ENCODE measurements at places on chromosomes 5 and 9. TPM values are rescaled to one million over a fixed set of nuclear protein-coding genes. Genes with fewer than 3 reads are reported as not detected.

The PGM5 gene
- total RNA-seq, result 150 TPM

The SPATA31D4 gene
- total RNA-seq, result not detected

The FUT7 gene
- 0.17 TPM for total RNA-seq

The GPX8 gene
- 4.6 TPM for total RNA-seq

The CDK5RAP2 gene
- 83.6 TPM for total RNA-seq

The HTR4 gene
- not detected for total RNA-seq

The CDH9 gene
- total RNA-seq, result not detected

The ZNF300 gene
- 0.69 TPM for total RNA-seq

The MLLT3 gene
- total RNA-seq, result 15.4 TPM

DNA sequence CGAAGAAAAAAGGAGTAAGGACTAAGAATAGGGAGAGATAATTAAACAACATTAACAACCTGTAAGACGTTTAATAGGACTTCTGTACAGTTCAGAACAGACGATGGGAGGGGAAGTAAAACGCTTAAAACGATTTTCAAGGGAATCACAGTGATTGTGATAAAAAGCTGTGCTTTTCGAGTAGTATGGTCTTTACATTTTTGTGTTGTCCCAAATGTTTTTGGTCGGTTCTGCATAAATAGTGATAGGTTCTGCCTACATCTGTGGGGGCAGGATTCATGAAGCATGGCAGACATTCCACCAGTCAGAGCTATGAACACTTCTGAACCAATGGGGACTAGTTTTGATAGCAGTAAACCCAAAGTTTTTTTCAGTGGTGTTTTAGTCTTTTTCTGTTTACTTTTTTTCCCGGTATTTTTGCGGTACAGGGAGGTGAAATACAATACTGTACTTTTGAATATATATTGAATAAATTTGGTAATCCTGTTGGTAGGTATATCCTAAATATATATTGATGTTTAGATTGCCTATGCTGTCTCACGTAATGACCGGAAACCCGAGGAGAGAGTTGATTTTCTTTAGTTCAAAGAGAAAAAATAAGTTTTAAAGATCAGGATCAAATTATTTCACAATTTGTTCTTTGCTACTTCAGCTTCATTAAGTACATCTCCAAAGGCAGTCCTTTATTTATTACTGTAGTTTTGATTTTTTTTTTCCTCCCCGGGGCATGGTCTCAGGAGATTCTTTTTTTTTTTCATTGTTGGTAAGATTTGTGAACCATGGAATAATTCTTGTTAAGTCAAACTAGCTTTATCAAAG lies 1.3 kb downstream of the ERBIN start:
- DNase-seq, result no peak

DNA sequence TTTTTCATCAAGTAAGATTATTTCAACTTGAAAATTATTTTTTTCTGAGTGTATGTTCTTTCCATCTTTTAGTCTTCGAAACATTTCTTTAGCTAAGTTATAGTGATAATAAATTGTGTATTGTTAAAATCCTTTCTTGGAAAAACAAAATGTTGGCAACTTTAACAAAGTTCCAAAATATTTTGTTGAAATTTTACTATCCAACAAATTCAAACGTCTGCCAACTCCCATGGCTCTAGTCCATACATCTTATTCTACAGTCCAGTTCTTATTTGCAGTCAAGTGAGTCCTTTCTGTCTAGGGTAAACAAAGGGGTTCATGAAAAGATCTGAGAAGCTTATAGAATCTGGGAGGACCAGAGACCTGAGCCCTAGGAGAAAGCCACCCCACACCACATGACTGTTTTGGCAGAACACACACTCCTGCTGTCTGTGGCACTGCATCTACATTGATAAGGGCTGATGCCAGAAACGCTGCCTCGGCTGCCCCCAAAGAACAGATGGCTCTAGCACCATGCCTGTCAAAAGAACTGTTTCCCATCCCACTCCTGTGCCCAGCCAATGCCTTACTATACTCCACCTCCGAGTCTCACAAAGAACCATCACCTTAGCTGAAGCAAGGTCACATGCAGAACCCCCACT lies 47.5 kb downstream of the FEM1C start:
- peak; percentile 52 for DNase-seq

- no peak for DNase-seq
Observed at GRCh38 chr9:123927625-123928532, 2.0 kb downstream of the DENND1A start.

- peak; percentile 45 for DNase-seq
Observed at GRCh38 chr9:110579862-110580219, 300 bp upstream of the SVEP1 start.

DNA sequence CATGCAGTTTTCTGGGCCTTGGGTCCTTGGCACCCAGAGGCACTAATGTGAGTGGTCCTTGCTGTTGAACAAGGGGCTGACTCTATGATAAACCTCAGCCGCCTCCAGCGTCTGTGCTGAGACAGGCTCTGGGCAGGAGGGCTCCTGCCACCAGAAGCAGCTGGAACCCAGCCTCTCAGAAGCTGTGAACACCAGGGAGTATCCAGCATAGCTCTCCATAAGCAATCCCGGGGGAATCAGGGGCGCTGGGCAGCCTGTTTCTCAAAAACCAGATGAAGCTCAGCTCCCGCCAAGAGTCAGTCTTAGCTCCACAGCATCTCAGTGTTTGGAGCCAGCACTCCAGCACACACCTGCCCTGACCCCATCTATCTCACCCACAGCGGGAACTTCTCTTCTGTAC lies 170.2 kb downstream of the HSPA4 start:
- DNase-seq, result no peak

GRCh38 chr9:116749772-116750171 lies 62.7 kb downstream of the TRIM32 start:
- DNase-seq, result no peak

DNA sequence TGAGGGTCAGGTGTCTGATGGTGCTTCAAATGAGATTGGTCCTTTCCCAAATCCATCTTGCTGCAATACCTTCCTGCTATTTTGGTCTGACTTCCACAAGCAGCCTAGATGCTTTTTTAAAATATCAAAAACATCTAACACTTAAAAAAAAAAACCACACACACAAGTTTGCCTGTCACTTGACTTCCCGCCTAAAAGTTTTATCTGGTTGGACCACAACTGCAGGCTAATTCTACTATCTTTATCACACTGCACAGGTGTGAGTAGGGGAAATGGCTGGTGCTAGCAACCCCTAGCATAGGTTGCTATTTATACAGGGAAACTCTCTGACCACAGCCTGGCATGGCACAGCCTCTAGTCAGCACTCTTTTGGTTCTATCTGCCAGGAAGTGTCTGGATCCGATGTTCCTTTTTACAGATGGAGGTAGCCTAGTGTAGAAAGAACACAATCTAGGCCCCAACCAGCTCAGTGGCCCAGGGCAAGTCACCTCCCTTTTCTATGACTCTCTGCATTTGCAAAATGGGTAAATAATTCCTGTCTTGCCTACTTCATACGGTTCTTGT lies at the start of gene HEMGN:
Gene HEMGN (minus strand): TSS at position 92 of the 564 bp plus-strand sequence. CDS start 36 bp downstream, at position 56.
- DNase-seq, result no peak

DNA sequence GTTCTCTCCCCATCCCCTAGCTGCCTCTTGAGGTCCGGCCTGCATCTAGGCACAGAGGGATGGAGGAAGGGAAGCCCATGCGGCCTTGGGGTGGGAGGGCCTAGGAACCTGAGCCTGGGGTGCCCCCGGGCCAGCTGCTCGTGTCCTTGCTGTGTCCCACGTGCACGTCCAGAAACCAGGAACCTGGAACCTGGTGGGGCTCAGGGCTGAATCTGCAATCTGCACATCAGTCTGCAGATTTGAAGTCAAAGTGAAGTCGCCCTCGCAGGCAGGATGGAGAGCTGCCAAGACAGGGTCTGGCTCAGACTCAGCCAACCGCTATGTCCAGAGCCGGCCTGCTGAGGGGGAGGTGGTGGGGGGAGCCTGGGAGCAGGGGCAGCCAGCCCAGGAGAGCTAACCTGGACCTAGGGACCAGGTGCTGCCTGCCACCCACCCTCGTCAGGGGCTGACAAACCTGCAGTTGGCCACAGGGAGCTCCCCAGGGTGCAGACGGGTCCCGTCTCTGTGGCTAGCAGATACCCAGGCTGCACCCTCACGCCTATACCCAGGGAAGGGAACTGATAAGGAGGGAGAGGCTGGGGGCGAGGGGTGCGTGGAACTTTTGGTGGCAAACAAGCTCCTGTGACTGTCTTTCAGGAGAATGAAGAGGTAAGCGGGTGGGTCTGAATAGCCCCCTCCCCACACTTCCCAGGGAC lies 103.5 kb upstream of the SIMC1 start:
- DNase-seq, result no peak

DNA sequence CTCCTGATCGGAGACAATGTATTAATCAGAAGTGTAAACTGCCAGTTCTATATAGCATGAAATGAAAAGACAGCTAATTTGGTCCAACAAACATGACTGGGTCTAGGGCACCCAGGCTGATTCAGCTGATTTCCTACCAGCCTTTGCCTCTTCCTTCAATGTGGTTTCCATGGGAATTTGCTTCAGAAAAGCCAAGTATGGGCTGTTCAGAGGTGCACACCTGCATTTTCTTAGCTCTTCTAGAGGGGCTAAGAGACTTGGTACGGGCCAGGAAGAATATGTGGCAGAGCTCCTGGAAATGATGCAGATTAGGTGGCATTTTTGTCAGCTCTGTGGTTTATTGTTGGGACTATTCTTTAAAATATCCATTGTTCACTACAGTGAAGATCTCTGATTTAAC lies 22.4 kb downstream of the IL7R start:
- DNase-seq, result no peak

GRCh38 chr5:136216230-136216629 lies 23.3 kb upstream of the SMIM32 start:
- no peak for DNase-seq

DNA sequence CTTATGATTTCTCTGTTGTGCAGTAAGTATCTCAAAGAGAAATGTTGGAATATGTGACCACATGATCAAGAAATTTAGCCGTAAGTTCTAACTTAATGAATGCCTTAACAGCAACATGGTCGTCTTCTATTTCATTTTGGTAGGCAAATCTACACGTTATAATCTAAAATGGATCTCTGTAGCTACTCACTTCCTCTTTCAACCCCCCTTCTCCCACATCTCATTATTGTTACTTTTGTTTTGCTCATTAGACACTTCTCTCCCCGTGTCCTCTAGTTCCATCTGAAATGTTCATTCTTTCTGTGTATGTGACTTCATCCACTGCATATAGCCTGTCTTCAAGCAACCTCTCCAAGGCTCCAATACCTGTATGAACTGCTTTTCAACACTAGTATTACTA lies 27.1 kb upstream of the LPAR1 start:
- DNase-seq, result no peak

- DNase-seq, result no peak
Observed at GRCh38 chr5:96509721-96510350, 76.8 kb upstream of the PCSK1 start.

GRCh38 chr5:165076686-165077085 lies 1571.3 kb downstream of the MAT2B start:
- DNase-seq, result no peak

DNA sequence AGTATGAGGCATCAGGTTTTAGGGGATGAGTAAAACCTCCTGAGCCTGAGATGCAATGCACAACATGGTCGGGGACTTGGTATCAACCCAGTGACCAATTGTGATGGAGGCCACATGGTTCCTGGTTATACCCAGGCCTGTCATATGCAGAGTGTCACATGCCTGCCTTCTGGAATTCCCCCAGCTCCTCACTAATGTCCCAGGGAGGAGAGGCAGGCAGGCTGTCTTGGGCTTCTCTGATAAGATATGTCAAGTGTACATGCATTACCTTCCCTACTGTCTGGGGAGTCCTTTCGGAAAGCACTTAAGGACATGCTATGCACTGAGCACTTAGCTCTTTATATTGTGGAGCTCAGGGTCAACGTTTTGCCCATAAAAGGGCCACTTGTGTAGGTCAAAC lies 14.2 kb upstream of the PALM2AKAP2 start:
- no peak for DNase-seq

DNA sequence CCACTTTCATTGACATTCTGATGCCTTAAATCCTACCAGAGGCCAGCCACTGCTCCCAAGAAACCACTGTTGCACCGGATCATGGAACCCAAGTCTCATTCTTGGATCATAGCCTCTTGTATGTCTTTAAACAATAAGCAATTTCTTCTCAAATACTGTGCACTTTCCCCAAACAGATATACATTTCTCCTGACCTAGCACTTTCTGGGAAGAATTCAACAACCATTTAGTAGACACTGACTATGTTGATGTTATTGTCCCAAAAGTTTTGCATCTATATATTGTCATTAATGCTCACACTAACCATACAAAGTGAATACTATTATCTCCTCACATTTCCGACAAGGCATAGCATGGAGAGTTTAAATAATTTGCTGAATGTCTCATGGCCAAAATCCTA lies 123.3 kb downstream of the GNAQ start:
- no peak for DNase-seq

- DNase-seq, result peak; percentile 58
Observed at GRCh38 chr9:94819161-94819687, 92.7 kb downstream of the AOPEP start.

GRCh38 chr5:87361031-87361445 lies 51.7 kb downstream of the CCNH start:
- no peak for DNase-seq

GRCh38 chr5:128402506-128402905 lies 135.5 kb downstream of the FBN2 start:
- DNase-seq, result no peak

- no peak for DNase-seq
Observed at GRCh38 chr5:54195701-54196100, 114.7 kb downstream of the ARL15 start.

DNA sequence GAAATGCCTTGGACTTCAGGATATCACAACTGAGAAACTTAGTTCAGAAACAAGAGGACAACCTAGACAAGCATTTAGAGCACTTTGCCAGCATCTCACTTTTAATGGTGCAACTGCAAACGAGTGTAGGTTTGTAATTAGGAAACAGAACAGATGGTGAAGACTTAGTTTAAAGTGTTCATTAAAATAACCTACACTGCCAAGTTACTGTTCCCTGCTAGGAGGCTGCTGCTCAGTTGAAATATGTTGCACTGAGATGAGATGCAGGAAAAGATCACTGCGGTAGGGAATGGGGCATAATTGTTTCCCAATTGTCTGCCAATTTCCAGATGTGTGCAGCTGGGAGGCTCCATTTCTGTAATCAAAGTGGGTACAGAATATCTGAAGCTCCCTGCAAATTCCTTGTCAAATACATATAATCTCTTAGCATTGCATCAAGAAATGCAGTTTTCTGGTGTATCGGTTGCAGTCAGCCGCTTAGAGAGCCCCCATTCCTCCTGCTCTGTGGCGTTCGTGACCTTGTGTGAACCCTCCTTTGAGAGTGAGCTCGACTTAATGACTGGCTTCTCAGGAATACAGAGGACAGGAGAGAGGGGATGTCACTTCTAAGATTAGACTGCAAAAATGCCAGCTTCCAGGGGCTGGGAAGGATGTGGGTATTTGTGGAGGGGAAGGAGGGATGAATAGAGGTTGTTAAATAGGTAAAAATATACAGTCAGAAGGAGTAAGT lies 448.9 kb downstream of the MED10 start:
- DNase-seq, result no peak

DNA sequence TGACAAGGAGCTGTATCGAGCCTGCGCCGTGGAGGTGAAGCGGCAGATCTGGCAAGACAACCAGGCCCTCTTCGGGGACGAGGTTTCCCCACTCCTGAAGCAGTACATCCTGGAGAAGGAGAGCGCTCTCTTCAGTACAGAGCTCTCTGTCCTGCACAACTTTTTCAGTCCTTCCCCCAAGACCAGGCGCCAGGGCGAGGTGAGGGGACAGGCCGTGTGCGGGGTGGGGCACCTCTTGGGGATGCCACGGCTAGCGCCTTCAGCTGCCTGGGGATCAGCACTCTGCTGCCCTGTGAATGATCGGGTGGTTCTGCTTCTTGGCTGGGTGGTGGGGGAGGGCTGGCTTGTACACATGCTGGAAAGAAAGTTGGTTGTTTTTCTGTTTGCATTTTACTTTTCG lies 1.7 kb downstream of the NELFB start:
- DNase-seq, result no peak
